Endodermal cell (in vitro differentiated cells): ENCODE measurements at places on chromosomes 4 and X.

- peak; percentile 93 for DNase-seq
Measured at GRCh38 chrX:131830400-131831184, 192.5 kb upstream of the STK26 start.

DNA sequence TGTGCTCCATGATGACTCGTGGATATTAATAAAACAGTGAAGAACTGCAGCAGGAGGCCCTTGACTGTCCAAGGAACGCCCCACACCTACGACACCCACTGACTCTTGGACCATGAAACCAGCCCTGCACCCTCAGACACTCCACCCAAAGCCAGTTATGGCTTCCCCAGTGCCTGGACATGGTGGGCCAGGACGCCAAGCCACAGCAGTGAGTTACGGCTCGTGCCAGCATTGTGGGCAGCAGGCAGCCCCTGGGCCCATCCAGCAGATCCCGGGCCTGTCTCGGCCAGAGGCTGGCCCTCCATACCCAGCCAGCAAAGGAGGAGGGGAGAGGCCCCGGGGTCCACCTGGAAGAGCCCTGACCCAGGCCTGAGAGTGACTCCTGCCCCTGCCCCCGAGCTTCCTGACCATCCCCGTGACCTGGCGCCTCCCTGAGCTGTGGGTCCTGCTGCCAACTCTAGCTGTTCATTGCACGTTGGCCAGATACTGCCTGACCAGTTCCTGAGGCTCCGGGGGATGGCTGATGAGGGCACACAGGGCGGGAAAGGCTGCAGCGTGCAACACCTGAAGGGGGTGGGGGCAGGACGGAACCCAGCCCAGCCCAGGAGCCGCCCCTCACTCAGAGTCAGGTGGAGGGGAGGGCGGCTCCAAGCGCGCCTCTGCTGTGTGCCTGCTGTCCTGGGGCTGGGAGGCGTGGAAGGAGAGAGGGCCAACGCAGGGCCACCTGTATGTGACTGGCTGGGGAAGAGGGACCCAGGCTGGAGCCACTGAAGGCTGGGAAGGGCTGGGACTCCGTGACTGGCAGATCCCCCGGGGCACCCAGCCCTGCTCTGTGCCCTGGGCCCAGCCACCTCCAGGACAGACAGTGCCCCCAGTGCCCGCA lies 739 bp downstream of the SLC49A3 start:
- DNase-seq: peak; percentile 88

DNA sequence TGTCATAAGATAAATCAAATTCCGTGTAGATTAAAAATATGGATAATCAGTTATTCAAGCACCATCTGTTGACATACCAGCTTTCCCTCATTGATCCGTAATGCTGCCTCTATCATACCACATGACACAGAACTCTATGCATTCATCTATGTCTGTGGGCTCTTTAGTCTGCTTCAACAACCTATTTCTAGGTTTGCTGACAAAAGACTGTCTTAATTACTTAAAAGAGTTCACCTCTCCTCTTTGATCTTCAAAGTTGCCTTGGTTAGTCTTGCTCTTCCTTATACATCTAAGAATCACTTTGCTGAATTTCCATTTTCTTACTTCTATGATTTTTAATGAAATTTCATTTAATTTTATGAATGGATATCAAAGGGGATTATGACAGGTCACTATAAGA lies 57.0 kb upstream of the PRSS48 start:
- DNase-seq: no peak

DNA sequence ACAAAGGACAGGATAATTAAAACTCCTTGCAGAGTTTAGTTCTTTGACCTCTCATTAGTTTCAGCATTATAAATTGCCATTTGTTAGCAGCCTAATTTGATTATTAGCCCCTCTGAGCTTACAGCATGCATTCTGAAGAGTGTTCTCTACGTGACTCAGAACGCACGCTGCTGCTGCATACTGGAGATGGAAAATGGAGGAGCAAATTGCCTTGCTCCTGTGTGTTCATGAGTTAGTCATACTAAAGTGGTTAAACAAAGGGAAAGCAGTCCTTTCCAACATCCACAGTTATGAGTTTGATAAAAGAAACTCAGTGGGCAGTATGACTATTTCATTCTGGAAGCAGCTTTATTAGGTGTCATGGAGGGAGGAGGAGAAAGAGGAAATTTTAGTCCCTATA lies 922.5 kb downstream of the RPA4 start:
- DNase-seq: no peak

DNA sequence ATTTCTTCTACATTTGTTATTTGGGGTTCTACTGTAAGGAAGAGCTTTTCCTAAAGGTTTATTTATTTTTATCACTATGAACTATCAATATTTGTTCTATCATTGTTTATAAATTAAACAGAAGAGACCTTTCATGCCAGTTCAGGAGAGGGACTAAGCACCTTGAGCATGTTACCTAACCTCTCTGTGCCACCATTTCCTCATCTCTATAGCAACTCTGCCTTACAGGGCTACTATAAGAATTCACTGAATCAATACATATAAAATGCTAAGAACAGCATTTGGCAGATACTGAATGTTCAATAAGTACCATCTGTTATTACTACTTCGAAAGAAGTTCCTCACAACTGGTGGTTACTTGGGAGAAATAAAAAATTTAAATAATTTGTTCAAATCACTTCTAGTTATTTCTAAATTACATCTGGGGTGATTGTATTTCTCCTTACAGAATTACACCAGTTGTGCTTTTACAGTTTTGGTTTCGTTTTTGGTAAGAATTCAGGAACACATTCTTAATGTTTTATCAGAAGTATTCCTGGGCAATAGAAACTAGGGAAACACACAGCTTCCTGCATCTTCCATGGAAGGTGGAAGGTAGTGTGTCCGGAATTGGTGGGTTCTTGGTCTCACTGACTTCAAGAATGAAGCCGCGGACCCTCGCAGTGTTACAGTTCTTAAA lies 32.9 kb downstream of the EREG start:
- DNase-seq: no peak

DNA sequence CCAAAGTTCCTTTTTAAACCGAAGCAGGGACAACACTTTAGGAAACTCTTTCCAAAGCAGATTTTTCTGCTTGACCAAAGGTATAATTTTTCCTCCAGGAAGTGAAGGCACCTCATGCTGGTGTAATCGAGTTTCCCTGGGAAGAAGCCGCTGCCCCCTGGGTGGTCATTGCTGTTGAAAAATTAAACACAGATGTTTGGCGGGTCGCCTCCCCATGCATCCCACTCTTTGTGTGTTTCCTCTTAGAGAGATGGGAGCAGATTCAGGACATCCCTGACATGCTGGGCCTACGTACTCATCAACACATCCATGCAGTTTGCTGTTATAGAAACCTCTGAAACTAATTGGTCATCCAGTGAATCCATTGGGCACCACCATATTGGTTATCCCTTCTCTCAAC lies 179.2 kb upstream of the HCCS start:
- no peak for DNase-seq

- DNase-seq: peak; percentile 60
Measured at GRCh38 chr4:86496094-86497080, 97.7 kb upstream of the PTPN13 start.

DNA sequence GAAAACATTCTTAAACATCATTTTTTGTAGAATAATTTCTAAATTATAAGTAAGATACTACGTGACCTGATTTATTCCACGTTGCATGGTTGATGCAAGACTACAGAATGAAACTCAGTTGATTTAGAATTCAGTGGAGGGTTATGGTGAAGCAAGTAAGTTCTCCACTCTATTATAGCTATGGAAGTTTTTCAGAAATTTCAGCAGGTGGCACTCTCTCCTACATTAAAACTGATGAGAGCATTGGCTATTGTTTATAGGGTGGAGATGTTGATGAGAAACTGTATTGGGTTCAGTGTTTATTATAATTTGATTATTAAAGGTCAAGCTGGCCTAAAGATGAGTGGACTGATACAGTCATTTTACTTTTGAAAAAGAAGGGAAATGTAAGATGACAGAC lies 88.0 kb downstream of the FNIP2 start:
- no peak for DNase-seq

- DNase-seq: no peak
Measured at GRCh38 chr4:53321151-53321983, 44.5 kb downstream of the SCFD2 start.

DNA sequence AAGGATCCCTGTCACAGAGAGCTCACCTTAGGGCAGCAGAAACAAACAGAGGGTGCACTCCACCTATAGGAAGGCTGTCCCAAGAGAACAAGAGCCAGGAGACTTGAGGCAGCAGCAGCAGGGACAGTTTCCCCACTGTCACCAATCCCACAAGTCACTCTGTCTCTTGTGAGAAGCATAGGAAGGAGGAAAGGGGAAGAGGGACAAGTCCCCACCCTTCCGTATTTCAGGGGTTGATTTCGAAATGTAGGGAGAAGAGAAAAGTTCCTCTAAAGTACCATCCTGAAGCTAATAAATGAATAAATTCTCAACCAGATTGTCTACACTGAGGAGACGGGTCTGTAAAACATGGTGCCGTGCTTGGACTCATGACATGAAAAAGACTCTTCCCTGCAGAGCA lies 9.5 kb upstream of the TLR8 start:
- no peak for DNase-seq

GRCh38 chr4:107906458-107907100 lies 24.8 kb upstream of the CYP2U1 start:
- no peak for DNase-seq

DNA sequence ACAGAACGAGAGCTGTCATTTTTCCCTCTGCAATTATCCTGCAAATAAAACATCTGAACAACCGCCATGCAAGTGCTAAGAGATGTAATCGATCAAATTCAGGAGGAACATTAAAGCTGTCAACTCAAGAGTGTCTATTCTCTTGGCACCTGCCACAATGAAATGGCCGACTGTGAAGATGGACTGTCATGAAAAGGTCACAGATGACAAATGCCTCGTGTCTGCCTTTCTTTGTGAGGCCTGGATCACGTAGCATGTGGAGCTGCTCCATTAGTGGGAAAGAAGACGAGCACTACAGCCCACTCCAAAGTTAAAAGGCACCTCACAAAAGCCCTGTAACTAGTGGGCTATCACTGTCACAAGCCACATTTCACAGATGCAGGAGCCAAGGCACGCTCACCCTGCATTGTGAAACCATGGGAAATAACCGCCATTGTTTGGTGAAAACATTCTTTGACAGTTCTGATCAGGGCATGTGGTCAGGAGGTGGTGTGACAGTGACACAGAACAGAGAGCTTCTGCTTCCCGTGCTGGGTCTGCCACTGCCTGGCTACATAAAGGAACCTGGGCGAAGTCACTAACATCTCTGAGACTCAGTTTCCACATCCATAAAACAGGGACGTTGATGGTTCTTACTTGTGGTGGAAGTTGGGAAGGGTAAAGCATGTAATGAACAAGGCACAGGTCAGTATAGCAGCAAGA lies 98.9 kb downstream of the EVC2 start:
- no peak for DNase-seq

- no peak for DNase-seq
Measured at GRCh38 chr4:18397681-18398390, 376.3 kb upstream of the LCORL start.

DNA sequence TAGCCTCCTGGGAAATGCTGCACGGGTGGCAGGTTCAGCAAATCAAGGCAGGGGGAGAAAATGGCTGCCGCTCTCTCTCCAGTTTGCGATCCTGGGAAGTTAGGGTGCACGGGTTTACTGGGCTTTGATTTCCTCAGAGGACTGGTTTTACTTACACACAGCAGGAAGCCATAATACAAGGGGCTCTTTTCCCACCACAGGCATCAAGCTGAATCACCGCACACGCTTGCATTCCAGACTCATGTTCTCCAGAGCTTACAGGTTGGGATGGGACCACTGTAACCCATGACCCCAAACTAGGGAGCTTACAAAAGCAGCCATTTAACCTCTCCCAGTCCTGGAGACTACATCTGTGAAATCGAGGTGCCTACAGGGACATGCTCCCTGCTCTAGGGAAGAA lies 159.8 kb downstream of the DHRSX start:
- no peak for DNase-seq

DNA sequence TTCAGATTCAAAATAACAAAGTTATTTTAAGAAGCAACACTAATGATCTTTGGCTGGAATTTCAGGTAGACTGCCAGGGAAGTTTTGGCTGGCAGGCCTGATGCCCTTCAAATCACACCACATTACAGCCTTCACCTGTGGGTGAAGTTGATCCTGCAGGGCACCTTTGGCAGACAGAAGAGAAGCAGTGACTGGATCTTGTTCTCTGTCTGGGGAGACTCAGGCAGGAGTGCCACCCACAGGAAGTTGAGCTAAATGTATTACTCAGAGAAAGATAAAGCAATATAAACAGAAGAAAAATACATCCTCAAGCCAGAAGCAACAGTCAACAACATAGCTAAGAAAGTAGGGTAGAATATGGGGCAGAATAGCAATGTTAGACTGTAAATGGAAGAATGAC lies 12.8 kb upstream of the CFAP299 start:
- DNase-seq: peak; percentile 48

DNA sequence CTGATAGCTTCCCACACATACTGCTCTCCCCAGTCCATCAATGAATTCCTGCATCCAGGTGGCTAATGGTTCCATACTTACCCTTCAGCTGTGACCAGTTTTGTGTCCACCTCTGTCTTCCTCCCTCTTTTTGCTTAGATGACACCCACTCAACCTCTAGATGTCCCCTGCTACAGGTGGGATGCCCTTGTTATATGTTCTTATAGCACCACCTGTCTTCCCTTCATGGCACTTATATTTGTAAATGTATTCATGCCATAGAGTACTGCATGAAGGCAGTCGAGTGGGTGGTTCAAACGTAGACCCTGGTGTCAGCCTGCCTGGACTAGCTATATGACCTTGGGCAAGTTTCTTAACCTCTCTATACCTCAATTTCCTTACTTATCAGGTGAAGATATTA lies 6.5 kb upstream of the USP46 start:
- no peak for DNase-seq

GRCh38 chrX:95040104-95040503 lies 1366.1 kb downstream of the FAM133A start:
- DNase-seq: no peak

GRCh38 chrX:8341814-8342590 lies 122.6 kb upstream of the VCX3B start:
- no peak for DNase-seq

DNA sequence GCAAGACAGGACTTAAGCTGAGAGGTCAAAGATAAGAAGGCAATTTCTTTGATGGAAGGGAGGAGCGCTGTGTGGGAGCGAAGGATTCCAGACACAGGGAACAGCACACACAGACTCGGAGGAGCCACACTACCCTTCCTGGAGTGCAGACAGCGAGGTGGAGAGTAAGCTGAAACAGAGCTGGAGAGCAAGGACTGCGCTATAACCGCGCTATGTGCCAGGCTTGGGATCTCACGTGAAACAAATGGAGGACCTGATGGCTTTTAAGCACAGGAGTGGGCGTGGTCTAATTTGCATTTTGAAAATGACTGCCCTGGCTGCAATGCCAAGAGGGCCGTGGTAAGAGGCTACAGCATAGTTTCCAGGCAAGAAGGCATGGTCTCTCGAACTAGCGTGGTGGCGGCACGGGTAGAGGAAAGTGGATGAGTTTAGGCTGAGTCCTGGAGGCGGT lies 113.9 kb upstream of the SORBS2 start:
- no peak for DNase-seq

DNA sequence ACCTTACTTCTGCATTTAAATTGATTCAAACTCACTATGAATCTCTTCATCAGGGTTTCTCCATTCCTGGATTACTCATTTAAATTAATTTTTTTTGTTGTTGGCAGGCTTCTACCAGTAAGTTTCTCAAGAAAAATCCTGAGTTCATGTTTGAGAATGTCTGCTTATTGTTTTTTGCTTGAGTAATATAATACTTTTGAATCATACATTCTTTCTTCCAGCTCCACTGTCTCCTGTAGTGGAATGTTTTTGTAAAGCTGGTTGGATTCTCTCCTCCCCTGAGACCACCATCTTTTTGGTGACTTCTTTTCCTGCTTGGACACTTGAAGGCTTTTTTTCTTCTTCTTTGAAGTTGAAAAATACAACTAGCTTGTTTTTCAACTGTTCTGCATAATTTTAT lies 4.3 kb upstream of the MID1IP1 start:
- no peak for DNase-seq

GRCh38 chr4:189092581-189092980 lies 848.1 kb upstream of the FRG1 start:
- no peak for DNase-seq
